Activated T-helper 2 cell treated with anti-CD3 and anti-CD28 coated beads, Interferon-gamma antibody, Interleukin-2, Interleukin-4, amounts not matched to agents 10 μg/mL and 5 μg/mL and 100 μg/mL, durations not matched to agents 14 hours and 24 hours and 36 hours (primary cell): ENCODE measurements at places on chromosomes 2 and 18. TPM values are rescaled to one million over a fixed set of nuclear protein-coding genes. Genes with fewer than 3 reads are reported as not detected.

GRCh38 chr2:108399479-108399878 is 21.7 kb downstream of the SULT1C4 start:
- H3K4me3 ChIP-seq: no peak overlapping the region
- no peaks in the 10 kb centered on the region for H3K36me3 ChIP-seq
- no peak overlapping the region for H3K27ac ChIP-seq
- DNase-seq: no peak
- no peaks in the 10 kb centered on the region for H3K27me3 ChIP-seq

DNA sequence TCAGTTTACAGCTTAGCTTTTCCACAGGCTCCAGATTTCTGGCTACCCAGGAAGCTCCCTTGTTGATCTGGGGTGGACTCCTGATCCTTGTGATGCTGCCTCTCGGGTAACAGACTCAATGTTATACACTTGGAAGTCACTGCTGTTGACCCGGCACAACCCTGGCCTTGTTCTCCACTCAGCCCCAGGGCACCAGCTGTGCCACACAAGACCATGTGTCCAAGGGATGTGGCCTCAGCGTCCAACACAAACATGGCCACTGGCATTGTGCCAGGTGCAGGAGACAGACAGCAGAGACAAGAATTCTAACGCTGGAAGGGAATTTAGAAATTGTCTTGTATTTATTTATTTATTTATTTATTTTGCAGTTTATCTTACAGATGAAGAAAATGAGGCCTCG is 39.0 kb upstream of the PPP4R1 start:
- no peak overlapping the region for H3K4me3 ChIP-seq
- H3K4me1 ChIP-seq: no peaks in the 10 kb centered on the region
- no peak for DNase-seq
- no peak overlapping the region for H3K27ac ChIP-seq
- peaks cover 9% of the 10 kb centered on the region for H3K27me3 ChIP-seq
- no peaks in the 10 kb centered on the region for H3K36me3 ChIP-seq

DNA sequence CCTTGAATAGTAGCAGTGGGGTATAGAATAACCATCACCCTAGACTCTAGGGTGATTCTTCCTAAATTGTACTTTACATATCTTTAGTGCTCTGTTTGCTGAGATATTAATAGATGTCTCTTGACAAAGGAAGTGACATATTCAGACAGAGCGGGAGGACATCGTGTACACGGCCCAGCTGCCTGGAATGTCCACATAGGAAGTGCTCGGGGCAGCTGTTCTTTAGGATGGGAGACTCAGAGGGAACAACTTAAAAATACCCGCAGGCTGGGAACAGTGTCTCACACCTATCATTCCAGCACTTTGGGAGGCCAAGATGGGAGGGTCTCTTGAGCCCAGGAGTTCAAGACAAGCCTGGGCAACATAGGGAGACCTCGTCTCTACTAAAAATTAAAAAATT is 206.1 kb downstream of the FAM210A start:
- no peaks in the 10 kb centered on the region for H3K4me1 ChIP-seq
- DNase-seq: no peak
- H3K36me3 ChIP-seq: peaks cover 20% of the 10 kb centered on the region
- H3K27ac ChIP-seq: no peak overlapping the region
- no peaks in the 10 kb centered on the region for H3K27me3 ChIP-seq
- H3K4me3 ChIP-seq: no peak overlapping the region

DNA sequence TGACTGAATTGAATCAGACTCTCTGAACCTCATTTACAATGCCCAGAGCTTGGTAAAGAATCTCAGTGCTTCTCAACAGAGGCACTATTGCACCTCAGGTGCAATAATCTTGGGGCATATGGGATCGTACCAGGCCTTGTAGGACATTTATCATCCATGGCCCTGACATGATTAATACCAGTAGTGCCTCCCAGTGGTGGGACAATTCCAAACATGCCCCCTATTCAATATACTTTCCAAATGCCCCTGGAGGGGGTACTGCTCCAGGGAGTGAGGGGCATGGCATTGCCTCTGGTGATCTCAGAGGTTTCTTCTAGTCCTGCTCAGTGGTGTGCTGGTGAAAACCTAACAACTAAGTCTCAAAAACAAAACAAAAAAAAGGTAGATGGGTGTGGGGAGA is 174.9 kb upstream of the SMAD2 start:
- H3K36me3 ChIP-seq: no peaks in the 10 kb centered on the region
- H3K4me3 ChIP-seq: no peak overlapping the region
- H3K27ac ChIP-seq: no peak overlapping the region
- DNase-seq: no peak
- no peaks in the 10 kb centered on the region for H3K4me1 ChIP-seq

GRCh38 chr18:78073275-78073674 is 823.6 kb downstream of the GALR1 start:
- H3K36me3 ChIP-seq: no peaks in the 10 kb centered on the region
- DNase-seq: no peak

The CCDC85A gene
- total RNA-seq: not detected in 2 replicates

The CGREF1 gene
- total RNA-seq: 8.1 and 9.0 TPM in 2 replicates

The HMSD gene
- 9.1 and 14.9 TPM in 2 replicates for total RNA-seq
